ENCODE measurements at places on chromosomes 4 and X.
A peak's percentile ranks its signal among the peaks of the same experiment; 100 is the strongest.

DNA sequence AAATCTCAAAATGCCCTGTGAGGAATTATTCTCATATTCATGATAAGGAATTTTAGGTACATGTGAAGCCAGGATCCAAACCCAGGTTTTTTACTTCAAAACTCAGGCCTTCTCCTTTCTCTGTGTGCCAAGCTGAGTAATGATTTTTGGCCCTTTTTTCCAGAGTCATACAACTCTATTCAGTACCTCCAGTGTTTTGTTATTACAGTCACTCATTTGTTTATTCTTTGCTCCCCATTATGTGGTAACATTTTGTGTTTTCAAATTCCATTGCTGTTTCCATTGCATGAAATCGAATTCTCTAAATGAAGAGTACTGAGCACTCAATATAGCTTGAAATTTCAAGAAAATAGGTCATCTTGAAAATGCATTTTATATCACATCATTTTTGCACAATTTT is 315.4 kb downstream of the NR3C2 start:
- no peak for DNase-seq

- peak; percentile 60 for DNase-seq
Measured at GRCh38 chrX:110992611-110993010, 103.4 kb upstream of the PAK3 start.

DNA sequence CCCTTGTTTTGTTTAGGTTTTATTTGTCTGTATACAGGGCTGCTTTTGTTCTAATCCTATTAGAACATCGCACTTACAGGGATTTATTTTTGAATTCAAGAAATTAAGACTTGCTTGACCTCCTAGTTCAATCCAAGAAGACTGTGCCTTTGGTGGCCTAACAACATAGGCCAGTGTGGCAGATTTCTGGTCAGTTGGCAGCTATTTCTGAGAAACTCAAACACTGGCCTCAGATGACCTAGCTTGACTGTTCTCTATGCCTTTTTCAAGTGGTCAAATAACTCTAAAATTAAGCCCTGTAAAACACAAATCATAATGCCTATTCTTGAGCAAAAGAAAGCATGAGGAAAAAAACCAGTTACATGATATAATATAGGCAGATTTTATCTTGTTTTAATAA is 89.3 kb upstream of the GPR34 start:
- DNase-seq = no peak

DNA sequence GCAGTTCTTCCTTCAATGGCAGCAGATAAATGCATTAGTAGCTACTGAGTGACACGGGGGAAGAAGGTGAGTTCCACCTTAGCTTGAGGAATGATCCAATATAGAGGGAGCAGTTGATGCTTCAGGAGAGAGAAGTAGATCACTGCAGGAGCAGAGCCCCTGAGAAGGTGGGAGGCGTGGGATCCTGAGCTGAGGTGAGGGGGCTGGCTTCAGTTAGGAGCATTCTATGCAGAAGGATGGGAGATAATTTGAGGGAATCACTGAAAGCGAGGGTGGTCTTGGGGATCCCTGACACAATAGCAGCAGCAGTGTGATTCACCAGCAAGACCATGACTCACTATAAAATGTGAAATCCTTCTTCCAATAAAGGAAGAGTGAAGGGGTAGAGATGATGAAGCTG is 48.0 kb downstream of the XAGE2 start:
- no peak for DNase-seq

- DNase-seq = no peak
Measured at GRCh38 chr4:101667348-101667747, 123.2 kb upstream of the BANK1 start.

- DNase-seq = no peak
Measured at GRCh38 chr4:90137555-90137954, 10.4 kb downstream of the CCSER1 start.

DNA sequence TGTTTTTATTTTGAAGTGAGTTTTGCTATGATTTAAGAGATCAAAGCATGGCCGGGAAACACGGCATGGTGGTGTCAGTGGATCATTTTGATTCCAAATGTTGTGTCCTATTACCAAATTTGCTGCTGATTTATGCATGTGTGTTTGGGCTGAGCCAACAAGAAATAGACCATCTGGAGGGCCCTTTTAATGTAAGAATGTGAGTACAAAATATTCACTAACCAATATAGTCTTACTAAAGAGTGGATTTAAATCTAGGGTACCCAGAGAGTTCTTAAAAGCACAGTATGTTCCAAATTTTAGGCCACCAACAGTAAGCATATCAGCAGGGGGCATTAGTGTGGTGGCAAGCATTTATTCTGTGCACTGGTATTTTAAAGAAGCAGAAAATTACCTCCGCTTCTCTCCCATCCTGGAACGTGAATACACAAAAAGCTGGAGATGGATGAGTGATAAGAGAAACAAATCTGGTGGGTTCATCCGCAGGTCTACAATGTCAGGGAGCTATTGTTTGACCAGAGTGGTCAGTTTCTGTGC is 444.4 kb upstream of the IGFBP7 start:
- DNase-seq = no peak

DNA sequence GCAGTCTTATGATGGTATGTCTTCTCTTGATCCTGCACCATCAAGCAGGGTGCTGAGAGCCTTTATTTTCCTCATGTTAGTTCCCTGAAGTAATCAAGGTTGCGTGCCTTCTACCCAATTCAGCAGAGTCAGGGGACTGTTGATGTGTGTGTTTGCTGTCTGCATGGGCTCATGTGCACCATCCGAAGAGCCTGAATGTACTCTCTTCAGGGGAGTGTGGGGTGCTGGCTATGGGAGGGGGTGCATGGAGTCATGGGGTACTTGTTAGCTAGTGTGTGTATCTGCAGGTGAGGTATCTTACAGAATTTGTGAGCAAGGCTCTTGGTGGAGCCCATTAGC is 154.3 kb upstream of the ANXA3 start:
- DNase-seq = no peak

GRCh38 chr4:138341739-138342415 is 99.7 kb upstream of the SLC7A11 start:
- no peak for DNase-seq

- no peak for DNase-seq
Measured at GRCh38 chr4:87270825-87271224, 50.4 kb upstream of the KLHL8 start.

DNA sequence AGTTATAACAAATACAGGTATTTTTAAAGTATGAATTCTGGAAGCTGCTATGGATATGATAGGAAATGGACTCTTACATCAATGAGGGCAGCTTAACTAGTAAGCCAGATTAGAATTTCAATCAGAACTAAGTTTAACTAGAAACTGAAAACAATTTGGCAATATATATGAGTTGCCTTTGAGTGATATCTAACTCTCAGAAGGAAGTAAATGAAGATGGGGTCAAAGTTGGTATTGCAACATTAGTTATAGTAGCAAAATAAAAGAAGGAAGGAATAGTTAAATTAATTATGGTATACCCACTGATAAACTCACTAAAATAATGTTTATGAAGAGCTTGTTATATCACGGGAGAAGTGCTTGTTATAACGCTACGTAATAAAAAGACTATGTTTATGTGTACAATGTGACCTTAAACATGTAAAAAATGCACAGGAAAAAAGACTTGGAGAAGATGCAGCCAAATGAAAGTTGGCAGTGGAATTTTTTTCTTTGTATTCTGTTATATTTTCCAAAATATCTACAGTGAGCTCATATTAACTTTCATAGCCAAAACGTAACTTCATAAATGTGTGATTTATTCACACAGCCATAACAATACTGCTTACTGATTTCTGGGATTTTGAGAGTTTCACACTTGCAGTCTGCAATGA is 34.5 kb downstream of the PHKA2 start:
- no peak for DNase-seq

GRCh38 chrX:65586491-65586890 is 51.9 kb upstream of the LAS1L start:
- no peak for DNase-seq

DNA sequence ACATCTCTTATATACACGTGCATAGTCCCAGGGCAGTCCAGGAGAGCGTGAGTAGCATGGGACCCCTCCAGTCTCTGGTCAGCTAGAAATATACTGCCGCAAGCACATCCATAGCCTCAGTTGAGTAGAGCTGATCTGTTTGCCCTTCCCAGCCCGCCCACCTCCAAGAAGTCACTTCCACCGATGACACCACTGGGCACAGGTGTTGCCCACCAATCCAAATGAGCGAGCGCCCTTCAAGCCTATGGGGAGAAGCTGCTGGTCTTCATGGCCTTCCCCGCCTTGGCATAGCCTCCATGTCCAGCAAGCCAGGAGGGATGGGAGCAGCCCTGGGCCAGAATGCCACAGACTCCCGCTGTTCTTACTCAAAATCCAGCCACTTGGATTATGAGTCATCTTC is 10.2 kb downstream of the DUSP9 start:
- no peak for DNase-seq

- no peak for DNase-seq
Measured at GRCh38 chr4:173857828-173858227, 327.8 kb upstream of the HAND2 start.

Measured in natural killer cell (primary cell).